CD4-positive, alpha-beta T cell (primary cell): ENCODE measurements at places on chromosomes 11 and 22. TPM values are rescaled to one million over a fixed set of nuclear protein-coding genes. Genes with fewer than 3 reads are reported as not detected.

DNA sequence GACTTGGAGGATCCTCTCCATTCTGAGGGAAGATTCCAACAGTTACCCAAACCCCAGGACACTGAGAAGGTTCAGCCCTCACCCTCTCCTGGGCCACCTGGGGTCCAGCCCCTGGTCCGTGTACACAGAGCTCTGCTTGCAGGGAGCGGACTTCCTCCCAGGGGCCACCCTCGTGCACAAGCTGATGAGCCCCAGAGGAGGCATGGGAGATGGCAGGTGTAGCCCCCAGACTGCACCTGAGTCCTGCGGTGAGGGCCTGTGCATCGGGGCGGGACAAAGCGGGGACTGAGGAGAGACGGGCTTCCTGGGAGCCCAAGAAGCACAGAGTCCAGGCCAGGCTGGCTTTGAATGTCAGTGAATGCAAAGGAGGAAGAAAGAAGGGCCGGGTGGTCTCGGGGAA lies 1374.9 kb downstream of the BRD1 start:
- H3K27ac ChIP-seq = no peak overlapping the region
- no peaks in the 10 kb centered on the region for H3K4me1 ChIP-seq
- H3K36me3 ChIP-seq = no peaks in the 10 kb centered on the region
- H3K27me3 ChIP-seq = peaks cover 5% of the 10 kb centered on the region

DNA sequence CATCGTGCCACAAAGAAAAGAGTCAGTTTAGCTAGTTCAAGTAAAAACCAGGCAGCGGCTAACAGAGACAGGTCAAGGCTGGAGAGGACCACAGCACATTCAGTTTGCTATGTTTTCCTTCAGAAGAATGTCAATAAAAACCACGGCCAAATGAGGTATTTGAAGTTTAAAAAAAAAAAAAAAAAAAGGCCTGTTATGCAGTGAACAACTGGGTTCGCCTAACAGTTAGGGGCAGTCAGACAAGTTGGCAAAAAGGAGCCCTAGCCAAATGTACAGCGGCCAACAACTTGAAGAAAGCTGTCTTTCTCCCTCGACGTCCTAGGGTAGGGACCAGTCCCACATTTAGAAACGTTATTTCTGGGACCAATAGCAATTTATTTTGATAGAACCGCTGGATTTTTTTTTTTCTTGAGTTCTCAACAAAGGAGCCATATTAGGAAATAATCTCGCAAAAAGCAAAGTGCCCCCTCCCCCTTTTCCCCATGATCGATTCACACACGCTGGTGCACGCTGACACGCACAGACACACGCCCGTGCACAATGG lies 237.8 kb downstream of the TTC28 start:
- peak overlapping the region; percentile 61 for H3K4me3 ChIP-seq
- no peak for DNase-seq
- H3K27ac ChIP-seq = no peak overlapping the region

GRCh38 chr11:60875366-60876167 lies 8.2 kb downstream of the ZP1 start:
- H3K36me3 ChIP-seq = peaks cover 24% of the 10 kb centered on the region
- H3K27ac ChIP-seq = no peak overlapping the region
- H3K4me3 ChIP-seq = no peak overlapping the region
- H3K27me3 ChIP-seq = no peaks in the 10 kb centered on the region
- DNase-seq = no peak
- H3K4me1 ChIP-seq = peaks cover 19% of the 10 kb centered on the region

The RFPL1 gene
- not detected for total RNA-seq

- peaks cover 5% of the 10 kb centered on the region for H3K27me3 ChIP-seq
- H3K27ac ChIP-seq = no peak overlapping the region
- no peaks in the 10 kb centered on the region for H3K4me1 ChIP-seq
- no peak overlapping the region for H3K4me3 ChIP-seq
- no peaks in the 10 kb centered on the region for H3K36me3 ChIP-seq
Observed at GRCh38 chr22:44338906-44339305, 26.2 kb upstream of the SHISAL1 start.

The IL17REL gene
- not detected for total RNA-seq

The ACR gene
- not detected for total RNA-seq

GRCh38 chr11:117176186-117176585 lies 2.4 kb upstream of the SIDT2 start:
- no peak overlapping the region for H3K27ac ChIP-seq
- no peak overlapping the region for H3K4me3 ChIP-seq
- H3K36me3 ChIP-seq = no peaks in the 10 kb centered on the region
- no peaks in the 10 kb centered on the region for H3K27me3 ChIP-seq

The C11orf97 gene
- not detected for total RNA-seq

GRCh38 chr11:69040581-69041260 lies 8.0 kb upstream of the TPCN2 start:
- no peaks in the 10 kb centered on the region for H3K4me1 ChIP-seq
- DNase-seq = peak; percentile 54
- no peaks in the 10 kb centered on the region for H3K36me3 ChIP-seq

DNA sequence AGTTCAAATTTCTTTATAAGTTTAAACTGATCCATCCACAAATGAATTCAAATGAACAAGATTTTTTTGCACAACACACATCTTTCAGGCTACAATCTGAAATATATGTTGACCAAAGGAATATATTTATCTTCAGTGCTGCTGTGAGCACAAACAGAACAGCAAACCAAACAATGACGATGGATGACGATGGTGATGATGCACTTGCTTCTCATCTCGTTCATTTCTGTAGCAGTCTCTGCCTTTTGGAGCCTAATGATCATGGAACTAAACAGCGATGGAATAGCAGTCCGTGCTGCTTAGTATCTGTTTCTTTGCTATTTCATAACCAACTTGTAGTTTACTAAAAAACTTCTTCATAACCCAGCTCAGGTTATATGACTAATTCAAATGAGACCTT lies 220.7 kb upstream of the BLID start:
- no peak for DNase-seq
- no peak overlapping the region for H3K4me3 ChIP-seq

- no peak overlapping the region for H3K4me3 ChIP-seq
- no peak for DNase-seq
- H3K27me3 ChIP-seq = no peaks in the 10 kb centered on the region
- no peak overlapping the region for H3K27ac ChIP-seq
Observed at GRCh38 chr11:131307506-131307905, 62.9 kb upstream of the NTM start.

DNA sequence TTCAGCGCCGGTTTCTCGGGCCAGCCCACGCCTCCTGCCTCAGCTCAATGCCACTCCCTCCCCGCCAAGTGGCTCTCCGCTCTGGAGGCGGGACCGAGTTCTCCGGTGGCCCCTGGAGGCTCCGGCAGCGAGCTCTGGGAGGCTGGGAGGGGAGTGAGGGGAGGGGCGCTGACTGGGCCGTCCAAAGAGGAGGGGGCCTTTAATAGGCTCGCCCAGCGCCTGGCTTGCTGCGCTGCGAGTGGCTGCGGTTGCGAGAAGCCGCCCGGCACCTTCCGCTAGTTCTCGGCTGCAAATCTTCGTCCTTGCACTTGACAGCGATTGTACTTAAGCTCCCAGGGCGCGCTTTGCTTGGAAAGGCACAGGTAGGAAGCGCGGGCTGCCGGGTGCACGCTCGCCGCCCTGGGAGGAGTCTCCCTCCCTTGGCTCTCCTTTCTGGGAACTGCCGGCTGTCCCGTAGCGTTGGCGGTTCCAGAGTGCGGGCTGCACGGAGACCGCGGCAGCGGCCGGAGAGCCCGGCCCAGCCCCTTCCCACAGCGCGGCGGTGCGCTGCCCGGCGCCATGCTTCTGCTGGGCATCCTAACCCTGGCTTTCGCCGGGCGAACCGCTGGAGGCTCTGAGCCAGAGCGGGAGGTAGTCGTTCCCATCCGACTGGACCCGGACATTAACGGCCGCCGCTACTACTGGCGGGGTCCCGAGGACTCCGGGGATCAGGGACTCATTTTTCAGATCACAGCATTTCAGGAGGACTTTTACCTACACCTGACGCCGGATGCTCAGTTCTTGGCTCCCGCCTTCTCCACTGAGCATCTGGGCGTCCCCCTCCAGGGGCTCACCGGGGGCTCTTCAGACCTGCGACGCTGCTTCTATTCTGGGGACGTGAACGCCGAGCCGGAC lies at the start of gene ADAMTS15:
Gene ADAMTS15, plus strand, starts transcription at position 230 of the 894 bp plus-strand sequence. Its CDS starts 329 bp downstream, at position 559.
- H3K4me1 ChIP-seq = peaks cover 13% of the 10 kb centered on the region
- H3K27ac ChIP-seq = no peak within 1 kb of the TSS

The LRRC56 gene
- 2.4 TPM for total RNA-seq

The CDC45 gene
- 0.75 TPM for total RNA-seq

The UFD1 gene
- 68.5 TPM for total RNA-seq

GRCh38 chr11:118841469-118842242 lies 42.0 kb upstream of the CXCR5 start:
- H3K27me3 ChIP-seq = no peaks in the 10 kb centered on the region
- H3K4me3 ChIP-seq = peak overlapping the region; percentile 23
- peaks cover 6% of the 10 kb centered on the region for H3K4me1 ChIP-seq
- no peak overlapping the region for H3K27ac ChIP-seq

DNA sequence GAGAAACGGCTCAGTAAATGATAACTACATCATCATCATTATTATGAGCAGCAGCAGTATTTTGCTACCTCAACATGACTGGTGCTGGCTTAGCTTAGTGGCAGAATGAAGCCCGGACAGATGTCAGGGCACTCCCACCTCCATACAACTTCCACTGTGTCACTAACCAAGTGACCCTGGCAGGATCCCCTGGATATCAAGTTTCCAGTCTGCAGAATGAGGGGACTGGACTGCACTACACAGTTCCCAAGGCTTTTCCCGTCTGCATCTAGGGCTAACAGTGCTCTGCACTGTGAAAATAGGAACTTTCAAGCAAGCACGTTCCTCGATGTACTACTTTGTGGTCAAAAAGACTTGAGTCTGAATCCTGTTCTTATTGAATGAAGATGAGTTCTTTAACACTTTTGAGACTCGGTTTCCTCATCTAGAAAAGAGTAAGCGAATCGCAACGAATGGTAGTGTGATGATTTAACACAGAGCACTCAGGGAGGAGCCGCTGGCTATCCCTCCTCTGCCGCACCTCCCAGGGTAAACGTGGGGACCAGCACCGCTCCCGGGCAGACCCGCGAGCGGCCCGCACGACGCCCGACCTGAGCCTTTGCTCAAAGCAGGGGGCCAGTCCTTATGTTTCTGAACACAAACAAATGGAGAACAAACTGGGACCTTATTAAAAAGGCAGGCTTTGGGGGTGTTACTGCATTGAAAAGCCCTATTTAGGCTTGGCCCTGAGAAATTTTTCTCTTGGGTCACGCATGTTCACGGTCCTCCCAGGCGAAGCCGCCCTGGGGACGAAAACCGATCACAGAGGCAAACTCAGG lies 910 bp downstream of the CLTCL1 start:
- H3K27me3 ChIP-seq = no peaks in the 10 kb centered on the region
- peak overlapping the region; percentile 73 for H3K4me3 ChIP-seq
- H3K4me1 ChIP-seq = peaks cover 21% of the 10 kb centered on the region
- no peaks in the 10 kb centered on the region for H3K36me3 ChIP-seq
- no peak overlapping the region for H3K27ac ChIP-seq
